Activated CD8-positive, alpha-beta memory T cell treated with anti-CD3 and anti-CD28 coated beads, Interleukin-2, amount 50 U/mL, for 4 hours (primary cell): ENCODE measurements at places on chromosomes 4 and X.

DNA sequence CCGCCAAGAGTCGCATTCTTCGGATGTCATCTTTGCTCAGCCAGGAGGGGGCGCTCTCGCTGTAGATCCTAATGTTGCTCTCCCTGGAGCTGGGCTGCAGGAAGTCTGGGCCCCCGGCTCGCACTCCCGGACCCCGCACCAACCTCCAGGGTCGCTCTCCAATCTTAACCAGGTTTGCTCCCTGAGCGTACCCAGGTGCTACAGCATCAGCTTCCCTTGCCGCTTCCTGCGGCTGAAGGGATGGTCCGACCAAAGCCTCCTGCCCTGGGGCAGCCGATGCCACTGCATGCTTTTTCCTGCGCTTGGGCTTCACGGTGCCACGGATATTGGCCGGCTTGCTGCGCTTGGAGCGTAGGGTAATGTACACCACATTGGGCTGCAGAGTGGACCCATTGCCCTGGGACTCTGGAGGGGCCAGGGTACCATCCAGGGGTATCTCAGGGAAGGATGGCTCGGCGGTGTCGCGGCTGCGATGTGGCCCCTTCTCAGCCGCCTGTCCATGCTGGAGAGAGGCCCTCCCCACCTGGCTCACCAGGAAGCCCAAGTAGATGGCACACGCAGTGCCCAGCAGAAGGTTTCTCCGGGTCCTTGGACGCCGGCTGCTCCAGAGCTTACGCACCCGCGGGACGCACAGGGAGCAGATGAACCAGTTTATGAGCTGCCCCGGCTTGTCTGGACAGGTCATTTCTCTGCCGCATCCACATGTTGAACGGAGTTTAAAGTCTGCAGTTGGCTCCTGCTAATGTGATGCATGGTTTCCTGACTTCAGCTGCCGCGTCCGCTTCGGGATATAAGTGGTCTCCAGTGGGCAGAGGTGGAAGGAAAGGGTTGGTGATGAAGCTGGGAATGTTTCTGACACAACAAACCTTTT is 1.9 kb downstream of the GASK1B start:
- DNase-seq: peak; percentile 14

DNA sequence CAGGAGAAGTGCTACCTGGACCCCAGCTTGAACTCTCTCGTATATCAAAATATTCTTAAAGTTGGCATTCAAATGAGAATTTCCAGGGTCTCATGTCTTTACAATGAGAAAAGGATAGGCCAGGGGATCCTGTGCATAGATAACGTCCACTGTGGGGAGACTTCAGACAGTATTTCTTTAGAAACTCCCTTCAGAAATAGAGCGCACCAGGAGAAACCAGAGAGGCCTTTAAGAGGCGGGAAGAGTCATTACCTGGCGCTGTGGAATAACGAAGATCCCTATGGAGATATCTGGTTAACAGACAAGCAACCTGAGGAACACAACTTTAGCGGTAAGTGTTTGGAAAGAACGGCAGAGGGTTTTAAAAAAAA is 600 bp downstream of the RADX start:
- no peak for DNase-seq

DNA sequence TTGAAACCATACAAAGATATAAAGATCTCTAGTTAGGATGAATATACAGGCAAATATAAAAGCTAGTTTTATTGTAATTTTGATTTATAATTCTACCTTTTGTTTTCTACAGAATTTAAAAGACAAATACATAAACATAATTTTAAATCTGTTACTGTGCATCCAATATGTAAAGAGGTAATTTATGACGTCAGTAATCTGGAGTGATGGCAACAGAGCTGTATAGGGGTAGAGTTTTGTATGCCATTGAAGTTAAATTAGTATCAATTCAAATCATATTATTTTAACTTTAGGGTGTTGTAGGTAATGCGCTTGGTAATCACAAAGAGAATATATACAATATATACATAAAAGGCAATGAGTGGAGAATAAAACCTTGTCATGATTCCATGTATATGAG is 183.7 kb upstream of the ARHGAP24 start:
- DNase-seq: no peak

GRCh38 chrX:9337046-9337445 is 127.8 kb upstream of the TBL1X start:
- no peak for DNase-seq

DNA sequence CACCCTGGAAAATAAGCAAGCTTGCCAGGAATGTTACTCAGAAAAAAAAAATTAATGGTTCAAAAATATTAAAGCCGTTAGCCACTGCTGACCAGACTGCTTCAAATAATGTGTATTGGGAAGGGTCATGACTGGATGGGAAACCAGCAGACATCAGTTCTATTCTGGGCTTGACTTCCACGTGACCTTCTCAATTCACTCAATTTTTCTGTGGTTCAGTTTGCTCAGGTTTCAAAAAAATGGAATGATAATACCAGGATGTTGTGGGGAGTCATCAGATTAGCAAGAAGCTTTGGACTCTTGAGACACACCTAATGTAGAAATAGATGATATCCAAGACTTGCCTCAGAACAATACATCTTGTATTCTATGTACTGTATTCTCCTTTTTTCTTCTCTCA is 541.9 kb upstream of the BOD1L1 start:
- no peak for DNase-seq

GRCh38 chrX:135384161-135384836 is 37.4 kb upstream of the SMIM10L2A start:
- DNase-seq: no peak

GRCh38 chr4:41215155-41215554 is 813 bp upstream of the APBB2 start:
- DNase-seq: no peak

DNA sequence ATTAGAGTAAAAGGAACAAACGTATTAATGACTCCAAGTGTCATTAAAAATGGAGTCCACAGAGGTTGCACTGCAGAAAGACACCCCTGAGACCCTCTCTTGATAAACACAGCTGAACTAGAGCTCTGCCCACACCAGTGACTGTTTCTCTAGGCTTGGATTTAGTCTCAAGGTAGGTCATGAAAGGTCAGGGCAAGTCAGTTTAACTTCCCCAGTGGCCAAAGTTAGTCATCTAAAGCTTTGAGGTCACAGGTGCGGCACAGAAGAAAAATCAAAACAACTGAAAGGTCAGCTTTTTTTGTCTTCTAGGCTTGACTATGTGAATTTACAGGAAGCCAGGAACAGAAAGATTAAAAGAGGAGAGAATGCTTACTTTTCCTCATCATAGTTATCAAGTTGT is 749.6 kb downstream of the RAB28 start:
- no peak for DNase-seq

DNA sequence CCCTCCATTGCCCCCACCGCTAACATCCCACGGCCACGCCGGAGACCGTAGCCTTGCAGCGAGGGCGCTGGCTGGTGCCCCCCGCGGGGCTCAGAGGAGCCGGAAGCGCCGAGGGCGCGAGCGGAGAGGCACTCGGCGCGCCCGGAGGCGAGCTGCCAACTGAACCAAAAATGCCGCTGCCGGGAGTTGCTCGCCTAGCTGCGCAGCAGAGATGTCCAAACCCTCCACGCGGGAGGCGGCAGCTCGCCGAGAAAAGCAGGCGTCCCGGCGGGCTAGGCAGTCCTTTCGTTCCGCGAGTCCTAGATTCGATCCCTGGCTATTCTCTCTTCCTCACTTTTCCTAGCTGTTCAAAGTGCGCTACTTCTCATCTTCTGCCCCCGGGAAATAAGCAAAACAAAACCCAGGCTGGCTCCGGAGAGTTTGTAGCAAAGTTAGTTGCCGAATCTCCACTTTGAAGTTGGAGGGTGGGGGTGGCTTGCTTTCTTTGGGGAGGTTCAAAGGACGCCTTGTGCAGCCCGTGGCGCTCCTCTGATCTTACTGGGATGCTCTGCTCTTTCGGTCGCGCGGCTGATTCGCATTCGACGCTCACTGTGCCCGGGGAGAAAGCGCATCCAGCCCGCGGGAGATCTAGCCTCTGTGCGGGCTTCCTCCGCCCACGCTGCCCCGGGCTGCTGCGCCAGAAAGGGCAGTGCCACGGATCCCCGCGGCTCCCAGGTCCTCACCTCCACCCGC is 723 bp downstream of the NKX6-1 start:
- no peak for DNase-seq

GRCh38 chrX:37330642-37331041 is 18.5 kb upstream of the PRRG1 start:
- DNase-seq: no peak

DNA sequence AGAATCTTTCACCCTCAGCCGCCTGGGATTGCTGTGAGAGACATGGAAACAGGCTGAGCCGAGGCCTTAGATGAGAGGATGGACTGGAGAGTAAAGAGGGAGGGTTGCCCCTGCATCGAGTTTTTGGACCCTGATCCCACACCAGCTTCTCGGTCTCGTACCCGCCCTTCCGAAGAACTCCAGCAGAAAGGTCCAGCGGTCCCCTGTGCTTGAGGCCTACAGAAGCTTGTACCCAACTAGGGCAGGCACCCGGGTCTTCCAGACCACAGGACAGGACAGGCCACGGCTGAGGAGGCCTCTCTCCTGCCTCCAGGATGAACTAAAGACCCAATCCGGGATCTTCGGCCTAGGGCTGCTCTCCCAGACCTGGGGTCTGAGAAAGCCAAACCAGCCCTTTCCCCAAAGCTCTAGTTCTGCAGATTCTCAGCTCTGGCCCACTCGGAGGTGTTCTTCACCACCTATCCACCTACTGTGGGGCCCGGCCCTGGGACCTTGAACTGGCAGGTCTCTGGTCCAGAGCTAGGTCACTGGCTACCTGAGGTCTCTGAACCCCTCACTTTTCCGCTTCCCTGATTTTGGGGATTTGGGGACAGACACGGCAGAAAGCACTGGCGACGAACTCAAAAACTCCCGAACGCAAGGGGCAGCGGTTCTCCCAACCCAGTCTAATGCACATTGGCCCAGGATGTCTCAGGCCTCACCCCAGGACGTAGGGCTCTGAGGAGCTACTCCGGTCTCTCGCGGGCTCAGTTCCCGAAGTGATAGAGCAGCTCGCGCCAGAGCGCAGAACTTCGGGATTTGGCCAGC is 1.1 kb downstream of the NKX3-2 start:
- no peak for DNase-seq

DNA sequence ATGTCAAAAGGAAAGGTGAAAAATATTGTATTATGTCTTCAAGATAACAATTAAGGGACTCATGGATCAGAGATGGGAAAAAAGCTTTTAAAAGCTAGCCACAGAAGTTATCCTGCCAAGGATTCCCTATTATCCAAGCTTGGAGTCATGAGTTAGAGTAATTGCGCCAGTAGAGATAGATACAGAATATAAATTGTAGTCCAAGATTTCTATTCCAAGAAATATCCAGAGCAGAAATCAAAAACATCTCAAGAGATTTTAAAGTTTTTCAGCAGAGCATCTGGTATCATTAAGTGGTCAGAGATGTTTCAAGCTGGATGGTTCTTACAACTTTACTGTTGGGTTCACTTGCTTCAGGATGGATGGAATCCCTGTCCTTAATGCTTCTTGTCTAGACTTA is 186.7 kb downstream of the PCDH18 start:
- DNase-seq: no peak

GRCh38 chrX:79444694-79445210 is 77.6 kb upstream of the ITM2A start:
- no peak for DNase-seq

- no peak for DNase-seq
These were observed 61.8 kb downstream of the CLNK start for GRCh38 chr4:10622728-10623127.

DNA sequence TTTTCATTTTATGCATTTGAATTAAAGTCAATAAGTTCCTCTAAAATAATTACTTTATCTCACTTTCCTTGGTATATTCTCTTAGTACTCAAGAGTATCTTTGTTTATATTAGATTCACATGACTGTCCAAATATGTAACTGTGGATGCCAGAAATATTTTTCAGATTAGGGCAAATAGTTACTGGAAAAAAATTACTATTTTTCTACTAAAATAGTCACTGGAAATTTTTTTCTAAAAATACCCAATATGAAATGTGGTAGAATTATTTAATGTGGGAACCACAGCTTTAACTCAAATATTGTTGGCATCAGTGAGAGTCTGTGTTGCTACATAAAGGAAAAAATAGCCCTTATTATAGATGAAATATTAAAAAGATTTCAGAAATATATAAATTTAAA is 70.4 kb upstream of the NMU start:
- DNase-seq: no peak

DNA sequence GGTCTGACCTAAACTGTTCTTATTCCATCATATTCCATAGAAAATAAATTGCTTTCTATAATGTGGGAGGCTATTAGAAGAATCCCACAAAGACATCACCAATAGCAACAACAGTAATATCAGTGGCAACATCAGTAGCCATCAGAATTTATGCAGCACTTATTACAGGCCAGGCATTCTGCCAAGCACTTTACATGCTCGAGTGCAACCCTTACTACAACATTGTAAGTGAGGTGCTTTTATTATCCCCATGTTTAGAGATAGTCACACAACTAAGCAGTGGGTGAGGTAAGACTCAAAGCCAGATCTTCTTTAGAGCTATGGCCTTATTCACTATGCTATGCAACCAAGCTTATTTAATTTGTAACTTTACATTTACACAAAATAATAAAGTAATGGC is 317.1 kb upstream of the BMP3 start:
- DNase-seq: no peak

- no peak for DNase-seq
These were observed 128.4 kb downstream of the FHDC1 start for GRCh38 chr4:153064571-153064970.

- no peak for DNase-seq
These were observed 3.4 kb upstream of the ARR3 start for GRCh38 chrX:70264784-70265183.

DNA sequence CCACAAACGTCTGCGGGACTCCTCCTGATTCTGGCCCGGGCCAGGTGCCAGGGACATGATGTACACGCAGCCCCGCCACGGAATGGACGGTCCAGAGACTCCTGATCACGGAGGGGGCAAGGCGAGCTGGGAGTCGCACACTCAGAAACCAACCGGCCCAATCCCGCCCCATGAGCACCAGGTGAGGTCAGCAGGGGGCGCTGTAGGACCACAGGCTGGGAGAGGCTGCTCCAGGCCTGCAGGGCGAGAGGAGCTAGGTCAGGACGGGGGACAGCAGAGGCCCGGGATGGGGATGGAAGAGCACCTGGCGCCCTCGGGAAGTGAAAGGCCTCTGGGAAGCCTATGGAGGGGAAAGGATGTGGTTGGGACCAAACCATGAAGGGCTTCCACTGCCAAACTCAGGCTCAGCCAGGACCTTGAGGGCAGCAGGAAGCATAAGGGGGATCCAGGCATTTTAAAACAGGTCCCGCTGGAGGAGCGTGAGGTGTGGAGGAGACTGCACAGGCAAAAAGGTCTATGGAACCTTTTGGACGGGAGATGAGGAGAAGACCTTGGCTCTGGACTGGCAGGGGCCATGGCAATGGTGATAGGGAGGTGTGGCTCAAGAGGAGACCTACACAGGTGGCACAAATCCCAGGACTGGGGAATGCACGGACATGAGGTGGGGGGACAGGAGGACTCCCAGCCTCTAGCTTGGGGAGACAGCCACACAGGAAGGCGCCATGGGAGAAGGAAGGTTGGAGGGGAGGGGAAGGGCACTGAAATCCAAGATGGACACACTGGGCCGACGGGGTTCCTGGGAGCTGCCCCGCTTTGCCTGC is 79.2 kb downstream of the MTMR1 start:
- peak; percentile 72 for DNase-seq
